Endodermal cell (in vitro differentiated cells): ENCODE measurements at places on chromosomes 1 and 21. TPM values are rescaled to one million over a fixed set of nuclear protein-coding genes. Genes with fewer than 3 reads are reported as not detected.

- no peak for DNase-seq
These were observed 139.7 kb downstream of the ROR1 start for GRCh38 chr1:63913533-63913932.

DNA sequence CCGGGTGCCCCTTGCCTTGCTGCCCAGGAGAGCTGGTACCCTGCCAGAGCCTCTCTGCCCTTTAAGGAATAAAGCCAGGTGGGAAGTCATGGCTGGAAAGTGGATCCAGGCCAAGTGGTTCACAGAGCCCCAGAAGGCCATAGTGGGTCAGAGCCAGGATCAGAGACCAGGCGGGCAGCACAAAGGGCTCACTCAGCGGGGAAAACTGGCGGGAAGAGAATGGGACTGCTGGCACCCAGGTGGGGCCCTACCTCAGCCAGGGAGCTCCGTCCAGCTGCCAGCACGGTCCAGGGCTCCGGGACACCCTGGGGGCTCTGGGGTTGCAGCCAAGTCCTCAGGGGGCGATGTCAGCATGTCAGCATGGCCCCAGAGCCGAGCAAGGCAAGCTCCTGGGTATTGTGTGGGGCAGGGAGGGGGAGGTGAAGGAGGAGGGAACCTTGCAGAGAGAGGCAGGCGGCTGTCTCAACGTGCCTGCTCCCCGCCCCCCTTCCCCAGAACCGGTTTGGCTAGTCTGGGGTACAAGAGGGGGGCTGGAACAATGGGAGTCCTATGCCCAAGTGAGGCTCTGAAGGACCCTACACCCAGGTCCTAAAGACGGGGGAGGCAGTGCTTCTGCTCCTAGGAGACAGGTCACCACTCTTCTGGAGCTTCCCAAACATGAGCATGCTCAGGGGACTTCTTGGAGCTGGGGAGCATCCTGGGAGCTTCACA, at the start of gene ARHGEF19:
Gene ARHGEF19 (minus strand): TSS at position 402 of the 711 bp plus-strand sequence. CDS start 3,598 bp downstream, outside the sequence.
- DNase-seq = peak; percentile 91

The RPS6KA1 gene
- total RNA-seq = 29.6 to 41.3 TPM (median 38.2 TPM) in 3 replicates

DNA sequence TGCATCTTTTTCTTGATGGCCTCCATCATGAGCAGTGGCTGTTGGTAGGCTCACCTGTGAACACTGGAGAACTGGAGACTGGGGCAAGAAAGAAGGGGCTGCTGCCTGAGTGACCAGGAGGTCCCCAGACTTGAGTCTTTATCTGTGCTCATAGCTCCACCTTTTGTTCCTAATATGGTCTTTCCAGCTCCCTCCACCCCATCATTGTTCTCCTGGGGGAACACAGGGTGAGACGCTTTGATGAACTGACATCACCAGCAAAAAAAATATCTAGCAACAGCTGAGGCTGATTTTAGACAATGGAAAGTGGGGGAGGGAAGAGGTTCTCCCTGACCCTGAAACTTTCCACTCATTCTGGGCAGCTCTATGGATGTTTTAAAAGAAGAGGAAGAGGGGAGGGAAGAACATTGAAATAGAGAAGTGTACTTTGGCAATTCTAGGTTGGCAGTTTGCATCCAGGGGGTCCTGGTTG, at the start of gene TPM3:
Gene TPM3 (minus strand): TSS at position 111 of the 472 bp plus-strand sequence. CDS start 82 bp downstream, at position 29.
- no peak for DNase-seq

GRCh38 chr1:82161700-82162141, 361.0 kb downstream of the ADGRL2 start:
- no peak for DNase-seq

- DNase-seq = no peak
These were observed 4.8 kb downstream of the PLA2G2F start for GRCh38 chr1:20143734-20144565.

DNA sequence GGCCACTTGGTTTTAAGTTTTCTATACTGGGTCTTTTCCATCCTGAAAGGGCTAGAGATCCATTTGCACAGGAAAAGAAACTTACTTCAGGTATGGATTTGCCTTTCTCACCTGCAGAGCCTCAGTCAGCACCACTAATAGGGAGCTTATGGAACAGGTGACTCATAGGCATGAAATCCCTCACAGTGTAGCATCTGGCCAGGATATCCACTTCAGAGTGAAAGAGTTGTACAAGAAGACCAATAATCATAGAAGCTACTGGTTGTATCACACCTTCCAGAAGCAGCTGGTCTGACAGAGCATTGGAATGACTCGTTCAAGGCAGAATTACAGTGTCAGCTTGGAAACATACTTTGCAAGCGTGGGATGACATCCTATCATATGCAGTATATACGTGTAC, 26.3 kb upstream of the SYT14 start:
- DNase-seq = no peak

- DNase-seq = no peak
These were observed 60.9 kb downstream of the CD2 start for GRCh38 chr1:116814926-116815723.
